Myocyte (in vitro differentiated cells): ENCODE measurements at places on chromosomes 6 and 20. TPM values are rescaled to one million over a fixed set of nuclear protein-coding genes. Genes with fewer than 3 reads are reported as not detected.
A peak's percentile ranks its signal among the peaks of the same experiment; 100 is the strongest.

- DNase-seq = no peak
Measured at GRCh38 chr20:35735826-35736470, 6.1 kb downstream of the RBM39 start.

- DNase-seq = no peak
Measured at GRCh38 chr20:36312724-36313441, 6.7 kb downstream of the DLGAP4 start.

- DNase-seq = no peak
Measured at GRCh38 chr6:74256381-74256780, 560.4 kb downstream of the CD109 start.

DNA sequence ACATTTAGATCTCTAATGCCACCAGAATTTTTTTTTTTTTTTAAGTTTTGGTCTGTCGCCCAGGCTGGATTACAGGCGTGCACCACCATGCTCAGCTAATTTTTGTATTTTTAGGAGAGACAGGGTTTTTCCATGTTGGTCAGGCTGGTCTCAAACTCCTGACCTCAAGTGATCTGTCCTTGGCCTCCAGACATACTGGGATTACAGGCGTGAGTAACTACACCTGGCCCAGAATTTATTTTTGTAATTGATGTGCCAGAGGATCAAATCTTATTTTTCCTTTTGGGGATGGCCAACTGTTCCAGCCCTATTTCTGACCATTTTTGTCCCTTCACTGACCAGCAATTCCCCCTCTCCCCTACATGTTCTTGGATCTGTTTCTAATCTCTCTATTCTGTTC lies 18.0 kb upstream of the MYMX start:
- DNase-seq = no peak

DNA sequence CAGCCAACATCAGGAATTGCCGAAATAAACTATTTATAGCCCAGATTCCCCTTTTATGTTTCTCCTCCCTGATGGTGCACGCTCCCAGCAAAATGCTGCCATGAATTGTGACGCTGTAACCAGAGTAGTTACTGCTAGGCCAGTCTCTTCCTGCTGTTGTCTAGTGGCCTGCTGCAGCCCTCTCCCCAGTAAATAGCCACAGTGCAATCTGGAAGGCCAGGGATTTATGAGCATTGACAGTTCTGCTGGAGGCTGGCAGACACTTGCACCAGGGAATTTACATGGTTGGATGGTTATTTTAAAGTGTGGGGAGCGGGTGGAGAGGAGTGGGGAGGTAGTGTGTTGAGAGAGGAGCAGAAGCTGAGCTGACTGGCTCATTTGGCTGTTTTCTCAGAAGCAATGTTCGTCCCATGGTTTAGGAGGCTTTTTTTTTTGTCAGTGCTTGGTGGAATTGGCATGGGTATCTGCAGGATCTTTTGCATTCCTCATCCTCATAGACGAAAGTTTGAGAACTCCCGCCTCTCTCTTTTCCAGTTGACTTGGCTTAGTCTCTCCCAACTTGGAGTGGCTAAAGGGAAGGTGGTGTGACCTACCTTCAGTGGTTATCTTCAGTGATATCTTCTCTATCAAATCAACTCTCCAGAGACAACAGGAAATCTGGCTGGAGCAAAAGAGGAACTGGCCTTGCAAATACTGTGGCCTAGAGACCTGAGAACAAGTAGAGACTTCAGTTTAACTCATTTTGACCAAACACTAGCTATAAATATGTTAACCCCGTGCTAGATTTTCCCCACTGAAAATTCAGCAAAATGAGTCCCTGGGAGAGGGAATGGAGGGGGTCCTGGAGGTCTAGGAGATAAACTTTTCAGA lies 99.3 kb upstream of the VSTM2L start:
- no peak for DNase-seq

DNA sequence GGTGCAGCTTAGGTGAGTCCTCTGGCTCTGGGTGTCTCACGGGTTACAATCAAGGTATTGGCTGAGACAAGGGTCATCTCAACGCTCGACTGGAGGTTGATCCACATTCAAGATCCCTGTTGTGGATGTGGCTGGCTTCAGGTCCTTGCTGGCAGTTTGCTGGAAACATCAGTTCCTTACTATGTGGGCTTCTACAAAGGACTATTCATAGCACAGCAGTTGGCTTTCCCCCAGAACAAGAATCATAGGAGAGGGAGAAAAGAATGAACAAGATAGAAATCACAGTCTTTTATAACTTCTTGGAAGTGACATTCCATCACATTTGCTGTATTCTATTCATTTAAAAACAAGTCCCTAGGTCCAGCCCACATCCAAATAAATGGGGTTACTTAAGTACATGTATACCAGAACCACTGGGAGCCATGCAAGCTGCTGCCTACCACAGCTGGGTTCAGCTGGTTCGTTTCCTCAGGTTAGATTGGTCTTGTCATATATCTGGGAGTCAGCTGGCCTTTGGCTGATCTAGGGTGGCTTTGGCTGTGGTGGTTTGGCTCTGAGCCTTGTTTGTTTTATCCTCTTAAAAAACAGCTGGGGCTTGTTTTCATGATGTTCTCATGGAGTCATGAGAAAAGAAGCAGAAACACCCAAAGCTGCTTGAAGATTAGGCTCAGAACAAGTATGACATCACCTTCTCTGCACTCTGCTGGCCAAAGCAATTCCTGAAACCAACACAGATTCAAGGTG lies 433.2 kb upstream of the SPTLC3 start:
- DNase-seq = no peak

Gene TREM1
- not detected in 2 replicates for total RNA-seq

GRCh38 chr6:20955131-20955530 lies 420.9 kb downstream of the CDKAL1 start:
- no peak for DNase-seq

GRCh38 chr6:112031960-112032359 lies 21.9 kb upstream of the CCN6 start:
- DNase-seq = peak; percentile 66

- peak; percentile 55 for DNase-seq
Measured at GRCh38 chr6:154370545-154370944, 13.9 kb upstream of the IPCEF1 start.

DNA sequence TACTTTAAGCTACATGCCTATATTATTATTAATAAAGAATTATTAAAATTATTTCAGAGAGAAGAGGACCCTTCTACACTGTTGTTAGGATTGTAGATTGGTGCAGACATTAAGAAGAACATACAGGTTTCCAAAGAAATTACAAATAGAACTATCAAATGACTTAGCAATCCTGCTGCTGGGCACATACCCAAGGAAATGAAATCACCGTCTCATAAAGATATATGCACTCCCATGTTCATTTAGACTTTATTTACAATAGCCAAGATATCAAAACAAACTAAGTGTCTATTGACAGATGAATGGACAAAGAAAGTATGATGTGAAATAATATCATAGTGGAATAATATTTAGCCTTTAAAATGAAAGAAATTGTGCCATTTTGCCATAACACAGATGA lies 687.7 kb upstream of the POU3F2 start:
- DNase-seq = no peak

Gene ALDH8A1
- total RNA-seq = 2.1 TPM in 1 of 2 replicates, not detected in the other

Gene POM121L2
- total RNA-seq = not detected in 2 replicates

DNA sequence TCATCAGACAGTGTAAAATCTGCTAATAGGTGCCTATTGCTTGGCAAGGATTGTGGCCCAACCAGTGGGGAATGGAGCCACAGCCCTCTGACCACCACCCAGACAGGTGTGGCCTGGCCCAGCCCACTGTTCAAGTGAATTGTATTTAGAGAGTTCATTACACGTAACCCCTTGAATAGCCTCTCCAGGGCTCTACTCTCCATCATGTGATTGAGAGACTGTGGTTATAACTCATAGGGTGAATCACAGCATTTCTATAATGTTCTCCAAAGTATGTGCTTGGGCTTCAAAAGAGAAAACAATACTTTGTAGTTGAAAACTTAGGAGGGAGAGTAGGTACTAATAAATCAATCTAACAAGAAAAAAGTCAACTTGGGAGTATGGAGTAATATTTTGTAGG lies 38.4 kb downstream of the ALDH8A1 start:
- DNase-seq = peak; percentile 77

DNA sequence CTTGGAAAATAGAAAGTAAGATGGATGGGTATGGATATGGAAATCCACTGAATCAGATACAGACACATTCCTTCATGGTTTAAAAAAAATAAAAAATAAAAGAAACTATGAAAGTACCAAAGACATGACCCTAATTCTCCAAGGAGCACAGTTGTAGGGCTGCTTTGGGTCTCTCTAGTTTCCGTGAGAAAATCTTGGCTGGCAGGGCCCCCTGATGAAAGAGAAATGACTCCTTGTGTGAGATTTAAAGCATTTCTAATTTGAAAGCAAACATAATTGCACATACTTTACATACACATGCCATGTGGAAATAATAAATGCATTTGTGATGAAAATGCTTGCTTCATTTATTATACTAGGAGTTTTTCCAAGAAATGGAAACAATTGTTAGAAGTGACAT lies 593.9 kb upstream of the BTBD3 start:
- no peak for DNase-seq

- no peak for DNase-seq
Measured at GRCh38 chr20:13873831-13874230, 89.0 kb downstream of the NDUFAF5 start.

DNA sequence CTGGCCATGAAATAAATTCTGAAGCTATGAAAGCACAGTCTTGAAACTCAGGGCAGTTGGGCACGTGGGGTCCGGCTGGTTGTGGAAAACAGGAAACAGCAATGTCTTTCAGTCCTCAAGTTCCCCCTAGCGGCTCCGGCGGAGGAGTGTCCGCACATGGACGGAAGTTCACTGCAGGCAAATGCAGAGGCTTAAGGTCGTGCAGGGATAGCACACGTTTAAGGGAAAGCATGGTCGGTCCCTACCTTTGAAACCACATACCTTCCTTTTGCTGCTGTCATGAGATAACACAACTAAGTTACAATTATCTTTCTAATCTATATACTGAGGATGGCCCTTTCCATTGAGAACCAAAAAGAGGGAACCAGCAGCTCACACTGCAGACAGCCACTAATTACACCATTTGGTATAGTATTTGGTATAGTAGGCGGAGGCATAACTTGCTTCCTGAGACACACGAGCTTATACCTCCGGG lies 52.6 kb upstream of the NFATC2 start:
- peak; percentile 83 for DNase-seq

DNA sequence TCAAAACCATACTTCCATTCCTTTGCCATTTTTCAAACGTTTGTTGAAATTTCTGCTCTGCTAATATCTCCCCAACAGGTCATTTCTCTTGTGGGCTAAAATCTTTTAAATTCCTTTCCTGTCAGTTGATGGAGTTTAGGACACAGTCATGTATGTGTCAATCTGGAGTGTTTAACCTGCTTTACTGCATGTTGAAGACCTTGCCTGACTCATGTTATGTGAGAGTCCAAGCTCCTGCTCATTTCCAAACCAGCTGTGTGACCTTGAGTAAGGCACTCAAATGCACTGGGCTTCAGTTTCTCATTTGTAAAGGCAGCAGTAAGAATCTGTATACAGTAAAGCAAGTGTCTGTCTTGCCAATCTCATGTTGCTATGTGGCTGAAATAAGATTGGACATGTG lies 171.9 kb upstream of the SPACA1 start:
- DNase-seq = no peak

- DNase-seq = no peak
Measured at GRCh38 chr6:71287038-71287437, 1.6 kb upstream of the OGFRL1 start.

GRCh38 chr6:158499601-158500000 lies 60.3 kb upstream of the TMEM181 start:
- DNase-seq = peak; percentile 51

GRCh38 chr6:9540534-9541126 lies 874.2 kb downstream of the TFAP2A start:
- peak; percentile 62 for DNase-seq

Gene GABRR1
- not detected in 2 replicates for total RNA-seq

GRCh38 chr6:1136415-1136774 lies 175.5 kb upstream of the FOXQ1 start:
- peak; percentile 6 for DNase-seq

- DNase-seq = peak; percentile 26
Measured at GRCh38 chr6:96626759-96627364, 63.9 kb downstream of the FHL5 start.

- no peak for DNase-seq
Measured at GRCh38 chr6:135567375-135568083, 70.0 kb upstream of the AHI1 start.

DNA sequence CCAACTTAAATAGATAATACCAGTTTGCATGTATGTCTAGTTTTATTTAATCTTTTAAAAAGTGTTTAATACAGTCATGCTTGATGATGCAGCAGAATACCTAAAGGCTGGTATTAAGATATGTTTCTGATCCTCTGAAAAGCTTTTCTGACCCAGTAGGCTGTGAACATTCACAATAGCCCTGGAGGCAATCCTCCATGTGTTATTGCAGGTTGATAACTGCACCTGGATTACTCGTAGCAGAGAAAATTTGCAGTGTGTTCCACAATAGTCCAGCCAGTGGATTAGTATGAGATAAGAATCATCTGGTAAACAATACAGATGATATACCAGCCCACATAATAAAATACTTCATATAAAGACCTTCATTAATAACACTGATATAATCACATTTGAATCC lies 178.9 kb upstream of the RNF217 start:
- DNase-seq = no peak

GRCh38 chr6:35668744-35669450 lies 19.8 kb downstream of the FKBP5 start:
- no peak for DNase-seq

GRCh38 chr20:61347443-61347842 lies 95.4 kb downstream of the CDH4 start:
- peak; percentile 7 for DNase-seq

DNA sequence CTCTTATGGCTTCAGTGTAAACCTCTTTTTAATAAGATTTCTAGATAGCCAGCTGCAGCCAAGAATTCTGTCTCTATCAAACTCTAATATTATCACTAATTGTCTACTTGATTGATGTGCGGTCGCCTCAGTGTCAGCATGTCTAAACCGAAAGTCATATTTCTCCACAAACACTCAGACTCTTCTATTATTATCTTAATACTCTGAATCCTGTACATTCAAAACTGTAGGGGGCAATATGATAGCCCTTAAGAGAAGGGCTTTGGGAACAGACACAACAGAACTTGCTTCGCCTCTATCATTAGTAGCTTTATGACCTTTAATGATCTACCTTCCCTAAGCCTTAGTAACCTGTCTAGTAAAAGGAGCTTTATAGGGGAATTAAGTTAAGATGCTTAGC lies 379.7 kb upstream of the PTCHD4 start:
- DNase-seq = no peak

- DNase-seq = no peak
Measured at GRCh38 chr6:18464176-18464575, 77.0 kb downstream of the RNF144B start.

Gene RNF182
- 8.1 and 8.8 TPM in 2 replicates for total RNA-seq
